Bronchial smooth muscle cell (primary cell): ENCODE measurements at places on chromosomes 4 and X. TPM values are rescaled to one million over a fixed set of nuclear protein-coding genes. Genes with fewer than 3 reads are reported as not detected.

The MAGEB17 gene
- 0.09 TPM in 1 of 2 replicates, not detected in the other for total RNA-seq

The HELT gene
- not detected in 2 replicates for total RNA-seq

The BGN gene
- total RNA-seq: 2.4 and 5.3 TPM in 2 replicates

The PAGE4 gene
- total RNA-seq: not detected in 2 replicates

The CT45A5 gene
- total RNA-seq: not detected in 2 replicates

The SHISA3 gene
- under 0.01 and 0.32 TPM in 2 replicates for total RNA-seq
